ENCODE measurements at places on chromosomes 2 and 18. TPM values are rescaled to one million over a fixed set of nuclear protein-coding genes. Genes with fewer than 3 reads are reported as not detected.

GRCh38 chr18:10002280-10002679 lies 88.5 kb downstream of the VAPA start:
- DNase-seq = no peak

- no peak for DNase-seq
Measured at GRCh38 chr18:46283268-46283667, 179.1 kb downstream of the HAUS1 start.

DNA sequence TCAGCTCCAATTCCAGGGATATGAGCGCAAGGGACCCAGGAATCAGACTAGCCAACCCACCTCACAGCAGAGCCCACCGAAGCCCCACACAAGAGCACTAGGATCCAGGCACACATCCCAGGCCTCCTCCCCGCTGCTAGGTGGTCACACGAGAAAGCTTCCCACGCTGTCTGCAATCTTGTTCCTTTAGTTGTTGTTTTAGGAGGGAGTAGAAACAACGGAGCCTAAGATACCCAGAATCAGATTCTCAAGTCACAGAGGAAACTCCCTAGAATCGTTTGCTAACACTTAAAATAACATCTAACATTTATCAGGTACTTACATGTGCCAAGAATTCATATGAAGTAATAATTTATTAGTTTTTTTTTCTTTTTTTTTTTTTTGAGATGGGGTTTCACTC lies 9.7 kb upstream of the ATL2 start:
- no peak for DNase-seq

DNA sequence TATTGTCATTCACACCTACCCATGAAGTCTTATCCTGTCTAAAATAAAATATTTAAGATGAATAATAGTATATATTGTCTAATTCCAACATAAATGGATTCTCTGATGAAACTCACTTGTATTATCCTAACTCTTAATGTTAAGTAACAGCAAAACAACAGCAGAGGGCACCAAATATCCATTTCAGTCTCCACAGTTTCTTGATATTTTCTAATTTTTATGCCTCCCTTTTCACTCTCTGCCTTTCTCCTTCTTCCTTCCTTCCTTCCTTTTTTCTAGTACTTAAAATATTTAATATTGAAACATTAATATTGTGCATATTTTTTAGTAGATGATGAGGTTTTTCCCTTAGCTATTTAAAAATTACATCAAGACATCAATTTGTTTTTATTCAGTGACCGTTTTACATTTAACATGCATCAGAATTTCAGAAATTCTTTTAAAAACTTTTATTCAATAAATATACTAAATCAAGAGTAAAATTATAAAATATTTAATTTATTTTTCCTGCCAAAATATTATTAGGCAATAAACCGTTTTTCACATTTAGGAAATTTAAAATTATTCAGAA lies 97.6 kb downstream of the WDR7 start:
- no peak for DNase-seq

- no peak for DNase-seq
Measured at GRCh38 chr18:26085056-26085455, 5.4 kb downstream of the SS18 start.

GRCh38 chr2:199309411-199309810 lies 148.3 kb downstream of the SATB2 start:
- DNase-seq = no peak

DNA sequence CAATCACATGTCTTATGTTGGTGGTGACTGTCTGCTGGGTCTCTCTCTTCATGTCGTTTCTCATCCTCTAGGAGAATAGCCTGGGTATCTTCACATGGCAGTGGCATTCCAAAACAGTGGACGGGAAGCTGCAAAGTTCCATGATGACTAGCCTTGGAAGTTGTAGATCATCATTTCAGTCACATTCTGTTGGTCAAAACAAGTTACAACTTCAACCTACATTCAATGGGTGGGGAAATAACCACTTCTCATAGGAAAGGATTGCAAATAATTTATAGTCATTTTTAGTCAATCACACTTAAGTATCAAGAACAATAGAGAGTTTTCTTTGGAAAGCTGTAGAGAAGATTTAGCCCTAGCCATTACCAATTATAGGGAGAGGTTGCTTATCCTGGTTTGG lies 395.0 kb upstream of the CDH2 start:
- DNase-seq = no peak

DNA sequence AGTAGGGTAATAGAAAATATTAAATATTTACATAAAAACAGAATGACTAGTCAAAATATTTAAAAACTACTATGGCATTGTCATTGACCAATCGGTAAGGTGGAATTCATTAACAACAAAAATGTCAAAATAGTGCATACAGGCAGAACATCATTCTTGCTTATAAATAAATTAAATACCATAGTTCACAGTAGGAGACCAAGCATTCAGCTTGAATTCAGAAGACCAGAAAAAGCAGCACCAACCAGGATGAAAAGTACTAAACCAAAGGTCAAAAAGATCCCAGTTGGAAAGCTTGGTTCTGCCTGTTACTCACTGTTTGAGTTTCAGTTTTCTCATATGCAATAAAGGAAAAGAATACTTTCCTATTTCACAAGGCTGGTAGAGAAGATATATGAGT lies 244.3 kb downstream of the OSR1 start:
- no peak for DNase-seq

GRCh38 chr18:67265464-67266245 lies 250.9 kb downstream of the DSEL start:
- peak; percentile 45 for DNase-seq

DNA sequence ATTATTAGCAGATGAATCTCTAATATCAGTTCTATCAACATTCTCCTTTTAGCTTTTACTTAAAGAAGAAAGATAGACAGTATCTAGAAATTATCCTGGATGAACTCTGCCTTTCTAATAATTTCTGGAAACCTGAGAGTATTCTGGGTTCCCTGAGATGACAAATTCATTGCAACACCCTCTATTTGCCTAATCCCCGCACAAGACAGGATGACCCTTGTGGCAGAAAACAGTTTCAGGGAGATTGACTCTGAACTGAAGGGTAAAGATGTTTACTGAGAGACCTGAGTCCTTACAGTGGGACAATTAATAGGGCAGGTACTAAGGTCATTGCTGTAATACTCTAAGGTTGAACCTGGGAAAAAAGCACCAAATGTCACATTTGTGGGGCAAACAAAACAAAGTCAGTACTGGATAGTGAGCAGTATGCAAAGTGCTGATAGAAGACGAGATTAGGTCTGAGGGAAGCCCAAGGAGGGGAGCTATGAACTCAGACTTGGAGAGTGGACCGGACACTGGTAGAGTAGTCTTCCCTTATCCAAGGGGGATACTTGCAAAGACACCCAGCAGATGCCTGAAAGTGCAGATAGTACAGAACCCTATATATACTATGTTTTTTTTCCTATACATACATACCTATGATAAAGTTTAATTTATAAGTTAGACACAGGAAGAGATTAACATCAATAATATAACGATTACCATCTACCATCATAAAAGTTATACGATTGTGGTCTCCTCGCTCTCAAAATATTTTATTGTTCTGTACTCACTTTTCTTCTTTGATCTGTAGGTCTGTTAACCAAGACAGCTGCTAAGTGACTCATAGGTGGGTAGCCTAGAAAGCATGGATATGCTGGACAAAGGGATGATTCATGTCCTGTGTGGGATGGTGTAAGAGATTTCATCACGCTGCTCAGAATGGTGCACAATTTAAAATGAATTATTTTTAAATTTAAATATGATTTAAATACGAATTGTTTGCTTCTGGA lies 148.3 kb upstream of the KLHL14 start:
- DNase-seq = no peak

GRCh38 chr2:56656826-56657225 lies 473.0 kb downstream of the CCDC85A start:
- DNase-seq = no peak

DNA sequence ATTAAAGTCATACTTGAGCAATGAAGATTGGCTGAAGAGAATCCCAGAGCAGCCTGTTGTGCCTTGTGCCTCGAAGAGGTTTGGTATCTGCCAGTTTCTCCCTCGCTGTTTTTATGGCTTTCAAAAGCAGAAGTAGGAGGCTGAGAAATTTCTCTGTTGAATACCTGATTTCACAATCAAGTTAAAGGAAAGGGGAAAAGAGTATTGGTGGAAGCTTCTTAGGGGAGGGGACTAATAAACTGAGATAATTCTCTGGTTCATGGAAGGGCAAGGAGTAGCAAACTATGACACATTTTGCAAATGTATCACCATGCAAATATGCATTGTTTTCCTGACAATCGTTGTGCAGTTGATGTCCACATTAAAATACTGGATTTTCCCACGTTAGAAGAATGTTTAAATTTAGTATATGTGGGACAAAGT lies at the start of gene IL1B:
Gene IL1B, minus strand, starts transcription at position 85 of the 423 bp plus-strand sequence. CDS start 550 bp downstream, outside the sequence.
- no peak for DNase-seq

DNA sequence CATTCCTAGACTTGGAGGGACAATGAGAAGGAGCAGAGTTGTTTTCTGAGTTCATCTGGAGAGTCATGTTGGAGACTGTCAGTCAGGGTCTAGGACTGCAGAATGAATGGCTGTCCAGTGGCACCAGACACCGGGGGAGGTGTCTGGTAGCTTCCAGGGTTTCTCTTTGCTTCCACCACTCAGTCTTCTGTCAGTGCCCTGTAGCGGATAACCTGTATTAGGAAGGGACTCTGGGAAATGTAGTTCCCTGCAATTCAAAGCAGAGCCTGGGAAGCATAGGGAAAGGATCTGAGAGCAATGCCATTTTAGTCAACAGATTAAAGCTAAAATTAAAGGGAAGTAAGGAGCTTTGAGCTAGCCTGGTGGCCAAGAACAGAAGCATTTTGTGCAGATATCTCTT lies 257.9 kb downstream of the THSD7B start:
- DNase-seq = no peak

DNA sequence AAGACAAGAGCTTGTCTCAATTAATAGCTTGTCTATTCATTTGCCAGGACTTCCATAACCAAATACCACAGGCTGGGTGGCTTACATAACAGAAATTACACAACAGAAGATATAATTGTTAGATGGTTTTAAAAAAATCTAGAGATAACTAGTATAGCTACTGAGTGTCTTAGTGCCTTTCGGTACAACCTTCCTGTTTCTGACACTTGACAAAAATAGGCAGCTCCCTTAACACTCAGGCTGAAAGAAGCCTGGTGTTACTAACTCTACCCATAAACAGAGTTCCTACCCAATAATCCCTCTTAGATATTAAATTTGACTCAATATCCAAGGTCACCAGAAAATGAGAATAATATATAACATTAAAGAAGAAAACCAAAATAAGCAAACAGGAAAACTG lies 129.7 kb downstream of the BARD1 start:
- DNase-seq = no peak

DNA sequence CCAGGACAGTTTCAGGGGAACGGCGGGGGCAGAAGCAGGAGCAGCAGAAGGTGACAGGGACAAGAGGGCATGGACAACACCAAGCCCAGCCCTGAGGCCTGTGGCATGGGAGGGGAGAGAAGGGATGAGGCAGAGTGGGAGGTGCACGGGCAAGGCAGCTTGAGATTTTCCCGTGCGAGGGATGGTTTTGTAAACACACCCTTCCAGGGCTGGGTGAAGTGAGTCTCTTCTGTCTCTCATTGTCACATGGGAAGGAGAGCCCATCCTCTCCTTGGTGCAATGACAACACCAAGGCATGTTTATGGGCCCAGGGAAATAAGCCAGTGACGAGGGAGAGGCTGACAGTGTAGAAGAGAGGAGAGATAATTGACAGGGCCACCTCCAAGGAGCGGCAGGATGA lies 69.6 kb upstream of the RIOK3 start:
- DNase-seq = no peak

DNA sequence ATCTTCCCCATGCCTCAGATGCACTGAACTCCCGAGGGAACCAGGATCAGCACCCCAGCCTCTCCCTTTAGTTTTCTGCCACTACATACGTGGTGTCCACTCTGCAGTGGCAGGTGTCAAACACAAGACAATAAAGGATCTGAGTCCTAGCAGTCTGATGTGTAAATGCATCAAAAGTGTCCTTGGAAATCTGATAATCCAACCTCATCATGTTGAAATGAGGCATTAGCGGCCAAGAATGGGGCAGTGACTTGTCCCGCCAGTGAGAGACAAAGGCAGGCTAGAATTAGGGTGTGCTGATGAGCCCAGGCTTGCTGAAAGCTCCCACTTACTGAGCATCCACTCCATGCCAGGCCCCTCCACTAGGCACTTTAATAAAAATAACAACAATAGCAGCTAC lies 52.9 kb downstream of the EN1 start:
- DNase-seq = no peak

GRCh38 chr18:45664824-45665763 lies 49.8 kb downstream of the SLC14A2 start:
- DNase-seq = peak; percentile 82

GRCh38 chr2:88601286-88601685 lies 26.0 kb downstream of the EIF2AK3 start:
- DNase-seq = no peak

GRCh38 chr2:201888426-201888800 lies 82.1 kb downstream of the CDK15 start:
- DNase-seq = no peak

DNA sequence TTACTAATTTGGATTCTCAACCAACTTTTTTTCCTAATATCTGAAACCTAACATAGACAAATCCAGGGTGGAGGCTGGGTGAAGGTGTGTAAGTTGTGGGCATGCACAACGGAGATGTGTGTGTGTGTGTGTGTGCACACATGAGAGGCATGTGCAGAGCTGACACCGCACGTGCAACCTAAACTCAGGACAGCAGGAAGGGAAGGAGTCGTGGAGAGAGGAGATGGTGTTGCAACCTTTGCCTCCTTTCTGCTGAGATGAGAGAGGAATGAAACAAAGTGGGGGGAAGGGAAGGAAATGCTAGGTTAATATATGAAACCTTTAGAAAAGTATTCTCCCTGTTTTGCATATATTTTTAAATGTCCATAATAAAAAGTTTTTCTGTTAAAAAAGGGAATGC lies 64.7 kb downstream of the KCTD1 start:
- no peak for DNase-seq

- no peak for DNase-seq
Measured at GRCh38 chr18:52499016-52499415, 159.0 kb downstream of the DCC start.

The ERBB4 gene
- not detected for total RNA-seq

The TEKT4 gene
- not detected for total RNA-seq

The LAMA1 gene
- not detected for total RNA-seq

The KLHL41 gene
- total RNA-seq = 0.12 TPM

The LIMS4 gene
- 0.85 TPM for total RNA-seq

The RFX8 gene
- total RNA-seq = 1.0 TPM
